ENCODE measurements at places on chromosomes 1 and 21.

- no peak for DNase-seq
Observed at GRCh38 chr1:209484429-209484828, 99.1 kb upstream of the CAMK1G start.

DNA sequence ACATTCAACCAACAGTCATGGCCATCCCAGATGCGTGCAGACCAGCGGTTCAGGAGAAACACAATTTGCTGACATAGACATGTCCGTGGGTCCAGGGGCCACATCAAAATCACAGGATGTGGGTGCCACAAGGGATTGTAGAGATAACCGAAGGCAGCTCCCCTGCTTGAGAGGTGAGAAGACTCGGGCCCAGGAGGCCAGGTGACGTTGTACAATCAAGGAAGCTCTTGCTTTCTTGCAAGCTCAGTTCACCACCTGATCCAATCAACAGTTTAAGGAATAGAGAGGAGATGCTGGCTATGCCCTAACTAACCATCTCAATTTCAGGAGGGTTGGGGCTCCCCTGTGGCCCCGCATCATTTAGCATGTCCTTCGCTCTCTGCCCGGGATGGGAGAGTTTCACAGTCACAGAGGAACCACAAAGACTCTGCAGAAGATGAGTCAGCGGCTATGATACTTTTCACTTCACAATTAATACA, 19.5 kb downstream of the UBASH3A start:
- no peak for DNase-seq

- peak; percentile 43 for DNase-seq
Observed at GRCh38 chr1:200306944-200307754, 102.7 kb downstream of the ZNF281 start.

GRCh38 chr21:21731626-21732025, 733.4 kb downstream of the NCAM2 start:
- DNase-seq: no peak

DNA sequence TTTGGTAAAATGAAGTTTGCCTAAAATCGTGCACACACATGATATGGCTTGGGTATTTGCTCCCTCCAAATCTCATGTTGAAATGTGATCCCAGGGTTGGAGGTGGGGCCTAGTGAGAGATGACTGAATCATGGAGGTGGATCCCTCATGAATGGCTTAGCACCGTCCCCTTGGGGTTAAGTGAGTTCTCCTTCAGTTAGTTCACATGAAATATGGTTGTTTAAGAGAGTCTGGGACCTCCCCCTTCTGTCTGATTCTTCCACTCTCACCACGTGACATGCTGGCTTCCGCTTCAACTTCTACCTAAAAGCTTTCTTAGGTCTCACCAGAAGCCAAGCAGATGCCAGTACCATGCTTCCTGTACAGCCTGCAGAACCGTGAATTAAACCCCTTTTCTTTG, 58.4 kb downstream of the SIPA1L2 start:
- no peak for DNase-seq

DNA sequence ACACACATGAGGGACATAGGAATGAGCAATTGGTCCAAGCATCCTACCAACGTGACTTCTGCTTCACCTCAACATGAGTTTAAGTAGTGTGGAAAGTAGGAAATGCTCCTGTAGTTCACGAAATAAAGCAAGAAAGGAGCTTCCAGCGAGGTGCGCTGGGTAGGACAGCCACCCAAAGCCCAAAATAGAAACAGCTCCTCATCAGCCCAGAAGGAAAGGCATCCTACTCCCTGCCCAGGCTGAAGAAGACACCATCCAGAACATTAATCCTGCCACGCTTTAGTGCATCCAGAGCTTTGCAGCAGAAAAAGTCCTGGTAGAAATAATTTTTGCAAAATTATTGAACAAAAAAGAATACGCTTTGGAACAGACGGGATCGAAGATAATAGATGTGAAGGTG, 25.9 kb downstream of the CCDC185 start:
- DNase-seq: no peak

DNA sequence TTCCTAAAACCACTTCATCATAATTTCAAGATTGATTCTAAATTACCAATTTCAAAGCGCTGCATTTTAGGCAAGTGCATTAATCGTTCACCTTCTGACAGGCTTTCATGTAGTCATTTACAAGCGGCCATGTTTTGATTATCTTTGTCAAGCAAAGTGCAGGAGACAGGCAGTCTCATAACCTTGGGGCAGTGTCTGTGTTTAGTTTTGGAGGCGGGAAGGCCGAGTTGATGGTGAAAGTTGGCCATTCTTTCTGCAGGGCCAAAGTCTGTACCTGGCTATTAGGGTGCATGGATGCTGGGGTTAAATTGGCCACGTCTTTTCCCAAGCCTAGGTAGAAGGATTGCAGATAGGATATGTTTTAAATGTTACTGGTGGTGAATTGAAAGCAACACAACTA, 2.9 kb downstream of the AGPAT3 start:
- DNase-seq: no peak

DNA sequence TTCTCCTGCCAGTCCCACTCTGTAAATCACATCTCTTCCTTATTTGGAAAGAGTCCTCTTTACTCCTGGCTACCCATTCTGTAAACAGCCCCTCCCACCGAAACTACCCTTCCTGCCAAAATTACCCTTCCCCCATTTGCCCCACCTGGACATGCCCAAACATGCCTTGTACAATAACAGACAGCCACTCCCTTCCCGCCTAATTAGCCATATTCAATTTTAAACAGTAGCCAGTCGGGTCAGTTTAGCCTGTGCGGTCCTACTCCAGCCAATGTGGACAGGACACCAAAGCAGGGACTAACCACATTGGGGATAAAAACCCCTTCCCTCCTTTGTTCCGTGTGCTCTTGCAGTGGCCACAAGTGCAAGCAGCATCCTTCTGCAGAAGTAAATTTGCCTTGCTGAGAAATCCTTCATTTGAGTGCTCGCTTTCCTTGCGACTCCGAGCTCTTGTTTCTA, 56.3 kb upstream of the MAP10 start:
- no peak for DNase-seq

GRCh38 chr21:39650306-39650705, 37.6 kb downstream of the B3GALT5 start:
- DNase-seq: no peak

- DNase-seq: no peak
Observed at GRCh38 chr1:160127865-160128523, 12.4 kb downstream of the ATP1A2 start.

DNA sequence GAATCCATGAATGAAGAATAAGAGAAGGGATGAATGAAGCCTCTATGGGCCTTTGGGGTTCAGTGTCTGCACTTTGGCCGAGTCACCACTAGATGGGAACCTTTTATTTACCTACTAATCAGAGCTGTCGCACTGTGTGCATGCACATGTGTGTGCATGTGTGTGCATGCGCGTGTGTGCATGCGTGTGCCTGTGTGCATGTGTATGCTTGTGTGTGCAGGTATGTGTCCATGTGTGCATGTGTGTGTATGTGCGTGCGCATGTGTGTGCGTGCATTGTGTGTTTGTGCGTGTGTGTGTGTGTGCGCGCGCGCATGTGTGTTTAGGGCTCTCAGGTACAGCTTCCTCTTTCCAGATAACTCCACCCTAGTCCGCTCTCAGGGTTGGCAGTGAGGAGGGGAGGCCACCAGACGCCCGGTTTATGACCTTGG, 20.4 kb upstream of the UBXN10 start:
- DNase-seq: no peak

- no peak for DNase-seq
Observed at GRCh38 chr1:82015444-82015843, 214.7 kb downstream of the ADGRL2 start.

GRCh38 chr1:99560207-99561040, 85.5 kb upstream of the PALMD start:
- DNase-seq: no peak

- no peak for DNase-seq
Observed at GRCh38 chr1:64875101-64875500, 91.2 kb downstream of the JAK1 start.

DNA sequence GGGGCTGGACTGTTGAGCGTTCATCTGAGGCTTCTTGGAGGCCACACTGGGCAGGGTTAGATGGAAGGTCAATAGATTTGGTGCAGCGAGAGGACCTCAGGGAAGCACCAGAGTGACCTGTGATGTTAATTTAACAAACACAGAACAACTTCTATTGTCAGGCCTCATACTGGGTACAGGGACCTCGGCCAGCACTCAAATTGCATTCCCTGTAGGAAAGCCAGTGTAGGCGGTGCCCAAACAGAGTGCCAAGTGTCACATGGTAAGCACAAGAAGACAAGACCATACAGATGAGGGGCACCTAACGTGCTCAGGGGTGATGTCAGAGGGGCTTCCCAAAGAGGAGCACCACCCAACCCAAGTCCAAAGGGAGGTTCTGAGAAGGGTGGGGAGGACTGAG, 1.3 kb downstream of the TMEM269 start:
- no peak for DNase-seq

GRCh38 chr1:53297195-53297594, 30.7 kb downstream of the LRP8 start:
- DNase-seq: no peak

- DNase-seq: no peak
Observed at GRCh38 chr1:22953057-22953739, 19.5 kb downstream of the LACTBL1 start.
